ENCODE measurements at places on chromosomes 5 and 9.

- no peak for DNase-seq
Observed at GRCh38 chr5:178466342-178466741, 123.9 kb downstream of the COL23A1 start.

- no peak for DNase-seq
Observed at GRCh38 chr5:34459908-34460307, 196.2 kb upstream of the RAI14 start.

- DNase-seq, result no peak
Observed at GRCh38 chr5:132474131-132474723, 16.3 kb downstream of the IRF1 start.

GRCh38 chr5:74290634-74291241 lies 349.8 kb downstream of the ENC1 start:
- DNase-seq, result no peak

DNA sequence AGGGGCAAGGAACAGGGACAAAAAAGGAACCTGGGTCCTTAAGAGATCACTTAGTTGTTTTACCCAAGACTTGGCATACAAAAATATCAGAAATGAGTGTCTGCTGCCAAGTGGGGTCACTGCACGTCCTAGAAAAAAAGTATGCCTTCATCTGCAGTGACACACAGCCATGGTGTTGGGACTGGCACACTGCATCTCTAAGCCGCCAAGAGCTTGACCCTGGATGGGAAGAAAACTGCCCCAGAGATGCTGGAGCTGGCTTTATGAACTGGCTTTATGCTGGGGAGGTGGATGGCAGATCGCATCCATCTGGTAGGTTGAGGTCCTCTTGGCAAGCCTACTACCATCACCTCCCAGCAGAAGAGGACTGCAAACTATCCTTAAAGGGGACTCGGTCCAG lies 51.7 kb downstream of the IRF1 start:
- no peak for DNase-seq

GRCh38 chr9:65410926-65411325 lies 125.9 kb upstream of the FOXD4L5 start:
- no peak for DNase-seq

DNA sequence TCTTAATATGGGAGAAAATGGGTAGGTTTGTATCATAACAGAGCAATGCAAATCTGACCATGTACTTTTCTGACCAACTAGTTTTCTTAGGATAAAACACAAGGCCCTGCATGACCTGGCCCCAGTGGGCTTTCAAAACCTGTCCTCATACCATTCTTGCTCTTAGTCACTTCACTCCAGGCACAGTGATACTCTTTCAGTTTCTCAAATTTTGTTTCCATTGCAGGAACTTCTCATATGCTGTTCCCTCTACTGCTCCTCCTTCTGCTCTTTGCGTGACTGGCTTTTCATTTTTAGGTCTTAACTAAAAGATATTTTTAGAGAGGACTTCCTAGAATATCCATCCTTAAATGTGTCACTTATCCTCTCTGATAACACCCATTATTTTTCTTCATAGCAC lies 112.4 kb downstream of the INIP start:
- DNase-seq, result no peak
